ENCODE measurements at places on chromosomes 4 and X. TPM values are rescaled to one million over a fixed set of nuclear protein-coding genes. Genes with fewer than 3 reads are reported as not detected.

Gene OR13H1
- not detected for total RNA-seq

Gene ARSH
- not detected for total RNA-seq

Gene NKX3-2
- 0.78 TPM for total RNA-seq

Gene UCHL1
- total RNA-seq, result 38.5 TPM

Gene NIPAL1
- 2.1 TPM for total RNA-seq

Gene SSX4B
- total RNA-seq, result 0.18 TPM

Gene CUL4B
- 38.0 TPM for total RNA-seq

Gene KLHL13
- total RNA-seq, result not detected

Gene SEPTIN11
- 318 TPM for total RNA-seq

Gene CSAG1
- total RNA-seq, result not detected

GRCh38 chr4:173466101-173466500, 63.9 kb downstream of the HAND2 start:
- no peak for ATAC-seq

DNA sequence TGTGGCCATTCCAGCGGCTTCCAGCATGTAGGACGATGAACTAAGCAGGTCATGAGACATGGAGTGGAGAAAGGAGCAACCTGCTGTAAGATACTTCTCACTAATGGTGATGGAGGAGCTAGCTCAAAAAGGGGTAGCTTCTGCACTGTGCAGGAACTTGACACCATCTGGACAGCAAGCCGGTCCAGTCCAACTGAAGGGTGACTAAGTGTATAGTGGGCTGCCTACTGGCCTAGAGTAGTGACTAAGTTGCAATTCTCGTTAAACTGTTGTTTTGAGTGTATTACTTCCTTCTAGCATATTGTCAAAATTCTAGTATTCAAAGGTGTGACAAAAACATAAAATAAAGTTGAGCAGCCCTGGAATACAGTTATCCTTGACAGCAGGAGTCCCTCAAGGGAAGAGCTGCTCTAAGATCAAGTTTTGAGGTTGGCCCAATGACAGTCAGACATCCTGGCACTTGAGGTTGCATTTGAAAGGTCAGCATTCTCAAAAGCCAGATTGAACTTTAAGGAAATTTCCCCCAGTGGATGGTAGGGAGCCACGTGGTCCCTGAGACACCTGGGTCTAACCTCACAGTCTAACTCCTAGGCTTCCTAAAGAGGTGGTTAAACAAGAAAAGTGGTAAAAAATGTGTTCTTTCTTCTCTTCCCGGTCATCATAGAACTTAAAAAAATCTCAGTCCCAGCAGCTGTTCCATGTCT, 8.0 kb downstream of the CETN2 start:
- no peak for ATAC-seq

- ATAC-seq, result no peak
These were observed 65.6 kb upstream of the PCDH18 start for GRCh38 chr4:137597752-137598430.

DNA sequence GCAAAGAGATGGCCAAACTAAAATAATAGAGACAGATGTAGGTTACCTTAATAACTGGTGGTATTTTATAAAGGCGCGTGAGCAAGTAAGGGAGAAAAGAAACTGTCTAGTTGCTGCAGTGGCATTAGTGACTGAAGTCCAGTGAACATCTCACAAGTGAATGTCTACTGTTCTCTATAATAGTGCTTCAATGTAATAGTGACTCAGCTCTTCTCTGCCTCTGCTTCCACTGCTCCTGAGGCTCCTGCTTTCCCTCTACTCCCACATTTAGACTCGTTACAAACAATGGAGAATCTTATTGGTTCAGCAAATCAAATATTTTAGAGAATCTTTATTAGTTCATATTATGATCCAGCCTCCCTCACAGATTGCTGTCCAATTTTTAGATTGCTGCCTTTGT, 779.1 kb upstream of the HTR2C start:
- peak; percentile 57 for ATAC-seq

- peak; percentile 63 for ATAC-seq
These were observed 10.7 kb upstream of the DLG3 start for GRCh38 chrX:70433848-70434351.

DNA sequence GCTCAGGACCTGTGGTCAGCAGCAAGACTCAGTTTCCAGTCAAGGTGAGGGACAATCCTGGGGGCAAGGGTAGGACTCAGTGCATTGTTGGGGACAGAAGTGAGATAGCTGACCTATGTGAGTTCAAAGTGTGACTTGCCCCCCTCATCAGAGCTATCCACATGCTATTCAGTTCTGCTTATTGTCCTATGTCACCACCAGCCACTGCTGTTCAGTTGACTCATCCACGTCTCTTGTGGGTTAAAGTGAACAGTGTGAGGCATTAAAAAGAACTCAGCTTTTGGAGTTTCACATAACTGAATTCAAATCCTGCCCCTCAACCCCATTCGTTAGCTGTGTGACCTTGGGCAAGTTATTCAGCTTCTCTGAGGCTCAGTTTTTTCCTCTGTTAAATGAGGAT, 4.4 kb upstream of the APLN start:
- no peak for ATAC-seq

GRCh38 chr4:14157262-14157661, 529.7 kb upstream of the BOD1L1 start:
- ATAC-seq, result no peak

DNA sequence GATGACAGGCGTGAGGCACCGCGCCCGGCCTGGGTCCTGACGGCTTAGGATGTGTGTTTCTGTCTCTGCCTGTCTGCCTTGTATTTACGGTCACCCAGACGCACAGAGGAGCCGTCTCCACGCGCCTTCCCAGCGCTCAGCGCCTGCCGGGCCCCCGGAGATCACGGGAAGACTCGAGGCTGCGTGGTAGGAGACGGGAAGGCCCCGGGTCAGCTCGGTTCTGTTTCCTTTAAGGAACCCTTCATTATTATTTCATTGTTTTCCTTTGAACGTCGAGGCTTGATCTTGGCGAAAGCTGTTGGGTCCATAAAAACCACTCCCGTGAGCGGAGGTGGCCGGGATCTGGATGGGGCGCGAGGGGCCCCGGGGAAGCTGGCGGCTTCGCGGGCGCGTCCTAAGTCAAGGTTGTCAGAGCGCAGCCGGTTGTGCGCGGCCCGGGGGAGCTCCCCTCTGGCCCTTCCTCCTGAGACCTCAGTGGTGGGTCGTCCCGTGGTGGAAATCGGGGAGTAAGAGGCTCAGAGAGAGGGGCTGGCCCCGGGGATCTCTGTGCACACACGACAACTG, 1.3 kb downstream of the SHOX start:
- no peak for ATAC-seq

- ATAC-seq, result no peak
These were observed 76.2 kb upstream of the PAGE3 start for GRCh38 chrX:55340896-55341433.

DNA sequence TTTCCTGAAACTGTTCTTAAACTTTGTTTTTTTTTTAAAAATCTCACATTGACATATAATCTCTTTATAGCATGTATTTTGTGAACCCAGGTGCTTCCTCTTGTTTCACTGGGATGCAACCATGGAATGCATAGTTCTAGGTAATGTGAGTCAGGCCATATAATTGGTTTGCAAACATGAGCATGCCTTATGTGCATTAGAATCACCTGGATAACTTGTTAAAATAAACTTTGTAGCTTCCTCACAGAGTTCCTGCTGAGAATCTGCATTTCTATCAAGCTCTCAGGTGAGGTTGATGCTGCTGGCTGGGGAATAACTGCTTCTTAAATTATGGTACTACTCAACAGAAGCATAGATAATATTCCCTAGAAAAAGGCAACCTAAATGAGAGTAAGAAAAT, 940.3 kb upstream of the LCORL start:
- ATAC-seq, result no peak

DNA sequence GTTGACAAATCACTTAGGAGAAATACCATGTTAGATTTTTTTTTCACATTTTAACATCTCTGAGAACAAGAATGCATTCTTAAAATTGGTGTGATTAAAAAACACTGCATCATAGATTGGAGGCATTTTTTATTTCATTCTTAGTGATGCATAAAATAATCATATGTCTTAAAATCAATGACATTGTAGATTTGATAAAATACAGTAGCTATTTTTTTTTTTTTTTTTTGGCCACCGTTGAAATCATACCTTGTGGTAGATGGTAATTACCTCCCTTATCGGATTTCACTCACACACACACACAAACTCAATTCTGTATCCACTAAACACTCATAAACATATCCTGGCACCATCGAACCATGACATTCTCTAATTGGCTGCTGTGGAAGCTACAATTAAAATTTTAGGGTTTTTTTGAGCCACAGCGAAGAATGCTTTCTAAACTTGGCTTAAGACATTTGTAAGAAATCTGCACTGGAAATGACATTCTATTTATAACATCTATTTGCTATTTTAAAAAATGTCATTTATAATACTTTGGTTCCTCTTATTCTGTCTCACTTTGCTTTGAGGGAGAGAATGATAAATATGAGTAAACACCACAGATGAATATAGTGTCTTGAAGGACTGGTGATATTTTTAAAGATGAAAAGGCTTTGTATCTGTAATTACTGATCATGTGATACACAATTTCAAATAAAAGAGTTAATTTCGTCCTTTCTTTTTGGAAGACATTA, 60.1 kb downstream of the CCSER1 start:
- ATAC-seq, result no peak

GRCh38 chr4:181793096-181793495, 450.1 kb upstream of the TENM3 start:
- ATAC-seq, result no peak

DNA sequence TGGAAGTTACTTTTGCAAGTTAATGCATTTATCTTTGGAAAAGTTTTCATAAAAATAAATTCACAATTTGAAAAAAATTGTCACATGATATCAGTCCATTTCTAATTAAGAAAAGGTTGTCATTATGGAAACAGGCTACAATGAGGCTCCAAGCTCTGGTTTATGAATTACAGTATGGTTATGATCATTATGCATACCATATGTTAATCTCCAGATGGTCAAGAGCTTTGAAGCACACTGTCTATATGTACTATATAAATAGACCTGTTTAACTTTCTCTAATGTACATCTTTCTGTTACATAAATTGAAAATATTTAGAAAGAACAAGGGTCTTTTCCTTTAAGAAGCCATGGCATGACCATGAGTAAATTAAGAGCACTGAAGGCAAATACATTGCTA, 2338.8 kb downstream of the PCDH7 start:
- no peak for ATAC-seq

- no peak for ATAC-seq
These were observed 12.2 kb downstream of the KLHL34 start for GRCh38 chrX:21645886-21646285.

GRCh38 chrX:56802921-56803849, 74.1 kb downstream of the NBDY start:
- peak; percentile 70 for ATAC-seq

DNA sequence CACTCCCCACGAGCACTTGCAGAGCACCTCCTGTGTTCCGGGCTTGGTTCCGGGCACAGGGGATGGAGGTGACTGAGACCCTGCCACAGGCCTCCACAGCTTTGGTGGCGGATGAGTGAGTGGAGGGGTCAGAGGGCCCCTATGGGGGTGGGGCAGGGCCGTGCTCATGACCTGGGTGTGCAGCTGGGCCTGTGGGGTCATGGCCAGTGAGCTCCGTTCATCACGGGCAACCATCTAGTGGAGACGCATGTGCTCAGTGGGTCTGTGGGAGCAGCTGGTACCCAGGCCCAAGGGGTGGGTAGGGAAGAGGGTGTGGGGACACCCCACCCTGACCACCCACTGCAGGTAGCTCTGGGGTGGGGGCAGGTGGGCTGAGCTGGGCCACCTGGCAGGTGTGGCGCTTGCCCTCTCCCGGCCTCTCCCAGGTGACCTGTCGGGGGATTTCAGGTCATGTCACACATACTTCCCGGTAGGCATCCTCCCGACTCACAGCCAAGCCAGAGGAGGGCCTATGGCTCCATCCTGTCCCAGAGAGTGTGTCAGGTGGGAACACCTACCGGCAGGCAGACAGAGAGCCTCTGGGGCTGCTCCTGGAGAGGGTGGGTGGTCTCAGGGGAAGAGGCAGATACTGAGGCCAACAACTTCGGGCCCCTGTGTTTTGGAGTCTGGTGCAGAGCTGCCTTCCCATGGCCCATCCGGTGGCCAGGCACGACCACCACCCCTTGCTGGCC, 3.6 kb downstream of the PSAPL1 start:
- ATAC-seq, result no peak

GRCh38 chr4:39446842-39447573, 11.7 kb downstream of the RPL9 start:
- ATAC-seq, result peak; percentile 11

DNA sequence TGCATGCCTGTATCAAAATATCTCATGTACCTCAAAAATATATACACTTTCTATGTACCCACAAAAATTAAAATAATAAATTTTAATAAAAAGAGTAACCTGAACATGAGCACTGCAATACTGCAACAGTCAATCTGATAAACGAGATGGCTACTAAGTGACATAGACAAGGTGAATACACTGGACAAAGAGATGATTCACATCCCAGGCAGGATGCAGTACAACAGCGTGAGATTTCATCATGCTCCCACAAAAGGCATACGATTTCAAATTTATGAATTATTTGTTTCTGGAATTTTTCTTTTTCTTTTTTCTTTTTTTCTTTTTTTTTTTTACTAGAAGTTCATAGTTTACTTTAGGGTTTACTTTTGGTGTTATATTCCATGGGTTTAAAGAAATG, 12.2 kb upstream of the FGF16 start:
- ATAC-seq, result no peak

- no peak for ATAC-seq
These were observed 4.2 kb downstream of the PDE6B start for GRCh38 chr4:629636-629914.

- ATAC-seq, result no peak
These were observed 18.9 kb upstream of the PCDH10 start for GRCh38 chr4:133130171-133130570.

GRCh38 chrX:119235051-119235511, 1.0 kb upstream of the PGRMC1 start:
- no peak for ATAC-seq

- peak; percentile 11 for ATAC-seq
These were observed 1.4 kb downstream of the MAMLD1 start for GRCh38 chrX:150364347-150365050.

- peak; percentile 99 for ATAC-seq
These were observed 42.1 kb downstream of the RHOH start for GRCh38 chr4:40238700-40239548.

DNA sequence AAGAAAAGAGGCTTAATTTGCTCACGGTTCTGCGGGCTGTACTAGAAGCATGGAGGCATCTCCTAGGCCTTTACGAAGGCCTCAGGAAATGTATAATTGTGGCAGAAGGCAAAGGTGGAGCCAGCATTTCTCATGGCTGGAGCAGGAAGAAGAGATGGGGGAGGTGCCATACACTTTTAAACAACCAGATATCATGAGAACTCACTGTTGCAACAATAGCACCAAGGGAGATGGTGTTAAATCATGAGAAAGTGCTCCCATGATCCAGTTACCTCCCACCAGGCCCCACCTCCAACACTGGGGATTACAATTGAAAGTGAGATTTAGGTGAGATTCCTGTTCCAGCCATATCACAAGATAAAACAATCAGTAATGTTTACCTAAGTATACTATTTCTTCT, 45.5 kb downstream of the MTHFD2L start:
- ATAC-seq, result no peak
